ENCODE measurements at places on chromosomes 5 and 9. TPM values are rescaled to one million over a fixed set of nuclear protein-coding genes. Genes with fewer than 3 reads are reported as not detected.

DNA sequence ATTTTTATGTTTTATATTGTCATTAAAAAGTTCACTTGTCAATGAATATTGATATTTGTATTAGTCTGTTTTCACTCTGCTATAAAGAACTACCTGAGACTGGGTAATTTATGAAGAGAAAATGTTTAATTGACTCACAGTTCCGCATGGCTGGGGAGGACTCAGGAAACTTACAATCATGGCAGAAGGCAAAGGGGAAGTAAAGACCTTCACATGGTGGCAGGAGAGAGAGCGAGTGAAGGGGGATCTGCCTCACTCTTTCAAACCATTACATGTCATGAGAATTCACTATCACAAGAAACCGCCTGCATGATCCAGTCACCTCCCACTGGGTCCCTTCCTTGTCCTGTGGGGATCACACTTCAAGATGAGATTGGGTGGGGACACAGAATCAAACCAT, 27.4 kb downstream of the SRD5A1 start:
- H3K27ac ChIP-seq, result no peak overlapping the region
- no peaks in the 10 kb centered on the region for H3K4me1 ChIP-seq
- H3K4me3 ChIP-seq, result no peak overlapping the region
- DNase-seq, result no peak

- no peaks in the 10 kb centered on the region for H3K36me3 ChIP-seq
- no peak for DNase-seq
- no peak overlapping the region for H3K27ac ChIP-seq
- no peaks in the 10 kb centered on the region for H3K4me1 ChIP-seq
Observed at GRCh38 chr5:172545291-172545801, 91.0 kb upstream of the SH3PXD2B start.

Gene CD74
- total RNA-seq, result 49.6 TPM

Gene SLC1A1
- total RNA-seq, result 53.1 TPM

Gene SLC25A48
- total RNA-seq, result 1.6 TPM

Gene WDR38
- total RNA-seq, result not detected

Gene AQP7
- 2.4 TPM for total RNA-seq

Gene ACSL6
- 0.19 TPM for total RNA-seq

DNA sequence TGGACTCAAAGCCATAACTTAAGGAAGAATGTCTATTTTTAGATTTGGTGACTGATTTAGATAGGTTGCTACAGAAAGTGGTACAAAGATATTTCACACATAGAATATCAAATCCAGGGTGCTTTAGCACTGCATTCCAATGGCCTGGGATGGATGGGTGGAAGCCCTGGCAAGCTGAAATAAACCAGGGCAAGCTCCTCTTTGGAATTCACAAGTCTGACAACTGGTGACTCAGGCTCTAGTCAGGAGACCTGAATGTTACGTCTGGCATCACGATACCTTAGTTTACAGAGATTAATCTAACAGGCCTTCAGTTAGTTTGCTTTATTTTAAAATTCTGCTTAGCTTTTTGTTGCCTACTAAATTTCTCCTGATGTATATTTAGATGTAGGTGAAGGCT, 144.0 kb downstream of the TMC1 start:
- DNase-seq, result no peak
- no peaks in the 10 kb centered on the region for H3K36me3 ChIP-seq
- H3K4me1 ChIP-seq, result no peaks in the 10 kb centered on the region

Gene DPP7
- 247 TPM for total RNA-seq

Gene MACROH2A1
- total RNA-seq, result 236 TPM

GRCh38 chr5:39107350-39107749, 33.2 kb upstream of the RICTOR start:
- no peak overlapping the region for H3K27ac ChIP-seq
- H3K27me3 ChIP-seq, result no peaks in the 10 kb centered on the region
- no peaks in the 10 kb centered on the region for H3K36me3 ChIP-seq
- H3K4me3 ChIP-seq, result no peak overlapping the region
- no peak for DNase-seq
- peaks cover 7% of the 10 kb centered on the region for H3K4me1 ChIP-seq

Gene CSF2
- total RNA-seq, result not detected

DNA sequence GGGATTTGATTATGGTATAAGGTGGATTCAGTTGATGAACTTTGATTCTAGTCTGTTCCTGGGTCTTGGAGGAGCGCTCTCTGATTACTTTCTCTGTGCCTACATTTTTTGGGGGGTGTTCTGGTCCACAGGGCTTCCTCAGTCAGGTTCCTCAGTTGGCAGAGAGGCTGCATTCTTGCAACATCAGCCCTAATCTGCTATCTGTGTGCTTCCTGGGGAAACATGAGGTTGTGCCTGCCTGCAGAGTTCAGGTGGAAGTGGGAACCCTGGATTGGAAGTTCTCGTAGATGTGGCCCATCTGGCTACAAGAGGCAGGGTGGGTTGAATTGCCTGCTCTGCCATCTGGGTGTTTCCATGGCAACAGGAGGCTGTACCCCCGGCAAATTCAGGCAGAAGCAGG, 24.5 kb downstream of the POLK start:
- no peaks in the 10 kb centered on the region for H3K27me3 ChIP-seq
- H3K4me1 ChIP-seq, result no peaks in the 10 kb centered on the region
- no peak overlapping the region for H3K4me3 ChIP-seq
- H3K27ac ChIP-seq, result no peak overlapping the region
- DNase-seq, result no peak

DNA sequence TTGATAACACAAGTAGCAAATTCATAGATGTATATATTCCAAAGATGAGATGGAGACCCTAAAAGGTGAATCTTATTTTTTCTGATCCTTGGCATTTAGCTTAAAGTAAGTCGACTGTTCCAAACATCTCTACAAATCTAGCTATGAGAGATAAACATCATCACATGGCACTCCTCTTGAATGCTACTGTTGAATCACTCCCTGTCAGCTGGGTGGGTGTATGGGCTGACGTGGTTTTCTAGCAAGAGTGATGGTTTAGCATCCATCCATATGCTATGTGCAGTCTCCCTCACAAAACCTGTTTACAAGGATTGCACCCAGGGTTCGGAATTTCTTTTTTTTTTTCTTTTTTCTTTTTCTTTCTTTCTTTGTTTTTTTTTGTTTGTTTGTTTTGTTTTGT, 13.8 kb downstream of the ACO1 start:
- H3K27me3 ChIP-seq, result no peaks in the 10 kb centered on the region
- DNase-seq, result no peak
- H3K4me3 ChIP-seq, result no peak overlapping the region
- H3K36me3 ChIP-seq, result no peaks in the 10 kb centered on the region
- no peak overlapping the region for H3K27ac ChIP-seq

Gene AK6
- total RNA-seq, result 75.1 TPM

Gene PSD2
- 0.09 TPM for total RNA-seq

- H3K36me3 ChIP-seq, result no peaks in the 10 kb centered on the region
- no peak overlapping the region for H3K4me3 ChIP-seq
- DNase-seq, result no peak
- no peak overlapping the region for H3K27ac ChIP-seq
- no peaks in the 10 kb centered on the region for H3K27me3 ChIP-seq
Observed at GRCh38 chr5:166431456-166431855, 1860.0 kb upstream of the WWC1 start.

GRCh38 chr9:107809871-107810460, 320.4 kb upstream of the KLF4 start:
- no peak overlapping the region for H3K27ac ChIP-seq
- H3K4me3 ChIP-seq, result no peak overlapping the region
- H3K4me1 ChIP-seq, result no peaks in the 10 kb centered on the region

- H3K36me3 ChIP-seq, result no peaks in the 10 kb centered on the region
- no peak overlapping the region for H3K4me3 ChIP-seq
- DNase-seq, result no peak
- no peak overlapping the region for H3K27ac ChIP-seq
Observed at GRCh38 chr5:96075579-96076289, 114.1 kb upstream of the ELL2 start.

DNA sequence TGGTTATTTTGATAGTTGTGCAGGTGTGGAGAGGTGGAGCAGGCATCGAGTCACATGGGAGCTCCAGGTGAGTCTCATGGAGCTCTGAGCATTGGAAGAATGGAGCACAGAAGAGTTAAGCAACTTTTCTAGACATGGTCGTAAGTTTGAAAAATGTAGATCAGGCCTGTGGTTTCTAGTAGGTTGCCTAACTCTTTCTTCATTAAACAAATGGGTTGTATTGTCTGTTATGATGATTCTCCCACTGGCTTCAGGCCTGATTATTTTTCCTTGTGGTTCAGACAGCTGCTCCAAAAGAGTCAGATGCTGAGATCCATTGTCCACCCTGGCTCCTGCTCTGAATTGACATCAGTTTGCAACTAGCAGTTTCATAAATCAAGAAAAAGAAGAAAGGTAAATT, 80.3 kb upstream of the RPS23 start:
- H3K27ac ChIP-seq, result no peak overlapping the region
- no peaks in the 10 kb centered on the region for H3K36me3 ChIP-seq
- H3K4me3 ChIP-seq, result no peak overlapping the region
- H3K4me1 ChIP-seq, result no peaks in the 10 kb centered on the region

- no peak for DNase-seq
- H3K4me1 ChIP-seq, result peaks cover 14% of the 10 kb centered on the region
- H3K4me3 ChIP-seq, result no peak overlapping the region
- H3K27me3 ChIP-seq, result no peaks in the 10 kb centered on the region
Observed at GRCh38 chr5:14727928-14728458, 63.5 kb downstream of the OTULIN start.

Gene ARHGEF39
- total RNA-seq, result 32.8 TPM

Gene PRR16
- total RNA-seq, result not detected

GRCh38 chr5:17763301-17763700, 129.0 kb downstream of the TAF11L14 start:
- no peak overlapping the region for H3K27ac ChIP-seq
- DNase-seq, result no peak

- H3K27me3 ChIP-seq, result no peaks in the 10 kb centered on the region
- H3K27ac ChIP-seq, result no peak overlapping the region
- H3K4me1 ChIP-seq, result no peaks in the 10 kb centered on the region
- no peak for DNase-seq
Observed at GRCh38 chr5:9302218-9302617, 243.7 kb downstream of the SEMA5A start.

Gene OLFM1
- not detected for total RNA-seq

- no peak overlapping the region for H3K27ac ChIP-seq
- DNase-seq, result peak; percentile 13
- no peak overlapping the region for H3K4me3 ChIP-seq
- H3K27me3 ChIP-seq, result no peaks in the 10 kb centered on the region
- H3K36me3 ChIP-seq, result no peaks in the 10 kb centered on the region
Observed at GRCh38 chr9:120612218-120612617, 32.3 kb upstream of the CDK5RAP2 start.

DNA sequence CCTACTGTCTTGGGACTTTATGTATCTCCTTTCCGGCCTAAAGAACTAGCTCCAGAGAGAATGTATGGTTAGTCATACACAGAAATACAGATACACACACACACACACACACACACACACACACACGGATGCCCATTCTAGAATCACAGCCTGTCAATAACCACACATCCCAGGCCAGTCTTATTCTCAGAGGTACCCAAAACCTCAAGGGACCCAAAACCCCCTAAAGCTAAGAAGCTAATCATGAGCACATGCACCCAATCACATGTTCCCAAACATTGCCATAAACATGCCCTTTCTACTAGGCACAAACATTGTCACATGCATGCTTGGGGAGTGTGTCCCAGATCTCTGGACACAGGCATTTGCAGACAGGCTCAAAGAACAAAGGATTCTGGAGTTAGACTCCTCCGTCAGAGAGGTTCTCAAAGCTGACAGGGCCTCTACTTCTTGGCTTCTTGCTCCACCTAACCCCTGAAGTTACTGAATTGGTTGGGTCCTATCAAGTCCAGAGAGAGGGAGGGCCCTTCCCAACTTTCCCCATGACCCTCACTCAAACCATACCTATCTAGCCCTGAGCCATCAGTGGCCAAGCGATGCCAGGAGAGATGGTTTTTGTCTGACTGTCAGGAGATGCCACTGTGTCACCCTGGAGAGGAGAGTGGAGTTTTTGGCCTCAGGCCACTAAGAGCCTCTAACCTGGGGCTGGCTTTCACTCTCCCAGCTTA, 78.7 kb downstream of the NRG2 start:
- no peaks in the 10 kb centered on the region for H3K27me3 ChIP-seq
- no peak overlapping the region for H3K27ac ChIP-seq
- no peak for DNase-seq
- H3K4me1 ChIP-seq, result no peaks in the 10 kb centered on the region
- H3K4me3 ChIP-seq, result no peak overlapping the region

Gene BTNL8
- total RNA-seq, result 7.3 TPM

- H3K36me3 ChIP-seq, result no peaks in the 10 kb centered on the region
- H3K27ac ChIP-seq, result no peak overlapping the region
- no peaks in the 10 kb centered on the region for H3K4me1 ChIP-seq
- DNase-seq, result no peak
- H3K4me3 ChIP-seq, result no peak overlapping the region
- no peaks in the 10 kb centered on the region for H3K27me3 ChIP-seq
Observed at GRCh38 chr5:100131161-100131560, 404.0 kb upstream of the FAM174A start.
